Left forelimb (tissue), 1 donor: ENCODE measurements at places on chromosomes 13 and 19.

GRCh38 chr19:51097166-51097738, 11.0 kb downstream of the CTU1 start:
- no peak for DNase-seq

DNA sequence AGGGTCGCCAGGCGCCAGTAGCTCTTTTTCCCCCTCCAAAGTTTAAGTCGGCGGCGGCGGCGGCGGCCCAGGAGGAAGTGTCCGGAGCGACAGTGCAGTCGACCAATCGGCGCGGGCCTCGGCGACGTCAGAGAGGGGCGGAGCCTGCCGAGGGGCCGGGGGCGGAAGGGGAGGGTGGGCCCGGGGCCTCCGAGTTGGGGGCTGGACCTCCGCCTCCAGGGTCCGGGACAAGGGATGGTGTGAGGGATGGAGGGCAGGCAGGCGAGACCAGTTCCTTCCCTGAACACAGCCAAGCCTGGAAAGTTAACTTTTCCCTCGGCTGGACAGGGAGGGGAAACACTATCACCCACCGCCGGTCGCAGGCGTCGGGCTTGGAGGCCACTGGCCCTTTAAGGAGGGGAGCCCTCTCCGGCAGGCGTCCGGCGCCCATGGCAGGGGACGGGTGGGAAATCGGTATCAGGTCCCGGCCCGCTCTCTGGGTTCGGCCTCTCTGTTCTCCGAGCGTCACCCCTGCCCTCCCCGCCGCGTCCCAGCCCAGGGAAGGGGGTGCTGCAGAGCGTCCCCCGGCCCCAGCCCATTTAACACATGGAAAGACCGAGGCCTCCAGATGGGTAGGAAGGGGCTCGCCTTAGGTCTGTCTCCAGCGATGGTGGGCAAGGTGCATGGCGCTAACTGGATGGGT, at the start of gene PRKD2:
Gene PRKD2 (minus strand): TSS at position 81 of the 682 bp plus-strand sequence. CDS start 744 bp downstream, outside the sequence.
- DNase-seq: peak; percentile 97

DNA sequence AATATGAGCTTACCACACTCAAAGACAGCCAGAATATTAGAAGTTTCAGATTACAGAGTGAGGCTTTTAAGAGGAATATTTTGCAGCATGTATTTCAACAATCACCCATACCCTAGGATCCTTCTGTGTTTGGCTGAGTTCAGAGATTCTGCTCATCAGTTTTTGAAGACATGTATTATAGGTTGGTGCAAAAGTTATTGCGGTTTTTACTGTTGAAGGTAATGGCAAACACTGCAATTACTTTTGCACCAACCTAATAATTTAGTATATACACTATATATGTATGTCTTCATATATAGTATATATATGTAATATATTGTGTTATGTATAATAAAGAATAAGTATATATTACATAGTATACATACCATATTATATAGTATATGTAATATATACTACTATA, 435.1 kb downstream of the IRS2 start:
- no peak for DNase-seq

- DNase-seq: no peak
Measured at GRCh38 chr13:93420887-93421286, 194.3 kb downstream of the GPC6 start.

- no peak for DNase-seq
Measured at GRCh38 chr13:109713681-109714080, 72.7 kb downstream of the IRS2 start.

- DNase-seq: no peak
Measured at GRCh38 chr13:98648141-98648540, 71.2 kb upstream of the STK24 start.

GRCh38 chr19:45887200-45887710, 1.3 kb upstream of the IRF2BP1 start:
- no peak for DNase-seq

- DNase-seq: no peak
Measured at GRCh38 chr13:27201661-27202060, 30.1 kb upstream of the USP12 start.

GRCh38 chr19:18366021-18366435, 19.9 kb upstream of the GDF15 start:
- DNase-seq: no peak

DNA sequence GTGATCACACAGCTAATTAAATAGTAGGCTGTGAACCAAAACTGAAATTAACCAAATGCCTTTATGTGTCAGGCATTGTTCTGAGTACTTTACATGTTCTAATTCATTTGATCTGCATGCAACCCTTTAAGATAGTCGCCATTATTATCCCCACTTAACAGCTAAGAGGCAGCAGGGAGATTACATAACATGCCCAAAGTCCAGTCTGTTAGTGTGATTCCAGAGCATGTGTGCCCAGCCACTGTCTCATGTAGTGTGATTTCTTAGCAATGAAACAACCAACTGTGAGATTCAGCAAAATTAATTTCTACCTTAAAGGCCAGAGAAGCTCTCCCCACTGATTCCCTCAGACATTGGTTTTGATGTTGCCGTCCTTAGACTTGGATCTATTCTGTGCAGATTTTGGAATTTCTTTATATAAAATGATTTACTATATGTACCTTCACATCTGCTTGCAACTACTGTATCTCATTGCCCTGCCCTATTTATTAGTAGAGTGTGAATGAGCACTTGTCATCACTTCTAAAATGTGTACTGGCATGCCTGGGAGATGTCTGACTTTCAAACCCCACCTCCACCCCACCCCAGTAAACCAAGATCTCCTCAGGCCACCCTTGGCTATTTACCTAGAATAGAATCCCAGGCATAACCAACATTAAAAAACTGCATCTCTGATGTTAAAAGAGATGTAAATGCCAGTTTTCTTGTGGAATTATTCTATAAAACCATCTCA, 41.2 kb downstream of the POLR1D start:
- no peak for DNase-seq

GRCh38 chr19:42370626-42371175, 19.4 kb downstream of the CNFN start:
- DNase-seq: no peak

DNA sequence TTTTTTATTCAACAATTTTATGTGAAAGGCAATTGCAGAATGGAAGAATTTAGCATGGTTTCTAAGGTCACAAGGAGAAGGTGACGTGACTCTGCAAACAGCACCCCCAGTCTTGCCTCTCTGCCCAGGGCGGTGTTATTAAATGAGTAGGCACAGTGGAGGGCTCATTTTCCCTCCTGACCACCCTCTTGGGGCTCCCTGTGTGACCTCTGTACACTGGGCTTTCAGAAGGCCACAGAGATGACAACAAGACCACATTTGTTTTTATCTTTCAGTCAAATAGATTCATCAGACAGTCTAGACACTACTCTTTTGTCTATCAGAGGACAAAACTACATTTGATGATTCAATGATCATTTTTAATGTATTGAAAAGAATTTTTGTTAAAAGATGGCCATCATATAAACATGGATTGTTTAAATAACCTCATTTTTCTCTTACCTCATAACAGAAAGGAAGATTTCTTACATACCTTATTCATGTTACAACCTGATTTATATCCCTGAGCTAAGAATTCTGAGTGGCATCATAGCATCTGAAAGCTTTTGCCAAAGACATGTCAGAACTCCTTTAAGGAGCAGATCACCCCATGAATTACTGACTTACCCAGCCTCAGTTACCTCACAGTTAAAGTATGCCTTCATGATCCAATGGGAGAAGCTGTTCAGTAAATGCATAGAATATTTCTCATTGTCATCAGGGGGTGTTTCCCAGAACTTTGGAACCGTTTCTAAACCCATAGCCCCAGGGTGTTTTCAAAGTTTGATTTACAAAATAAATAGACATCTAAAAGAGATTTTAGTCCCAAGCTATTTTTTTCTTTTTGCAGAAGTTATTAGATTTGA, 184.0 kb upstream of the RFC3 start:
- DNase-seq: no peak

DNA sequence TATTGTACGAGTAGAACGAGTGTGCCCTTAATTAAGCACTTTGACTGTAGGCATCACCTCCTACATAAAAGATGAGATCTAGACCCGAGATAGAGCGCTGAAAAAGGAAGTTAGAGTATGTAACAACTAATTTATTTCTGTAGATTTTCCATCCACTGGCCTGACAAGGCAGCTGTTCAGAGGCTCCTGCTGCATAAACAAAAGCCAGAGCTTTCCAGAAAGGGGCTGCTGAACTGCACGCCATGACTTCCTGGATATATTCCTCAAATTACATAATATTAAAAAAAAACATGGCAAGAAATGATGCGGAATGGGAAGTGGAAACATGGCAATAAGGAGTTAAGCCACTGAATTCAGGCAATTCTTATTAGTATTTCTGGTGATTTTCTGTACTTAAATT, 89.7 kb downstream of the AKAP11 start:
- DNase-seq: no peak

DNA sequence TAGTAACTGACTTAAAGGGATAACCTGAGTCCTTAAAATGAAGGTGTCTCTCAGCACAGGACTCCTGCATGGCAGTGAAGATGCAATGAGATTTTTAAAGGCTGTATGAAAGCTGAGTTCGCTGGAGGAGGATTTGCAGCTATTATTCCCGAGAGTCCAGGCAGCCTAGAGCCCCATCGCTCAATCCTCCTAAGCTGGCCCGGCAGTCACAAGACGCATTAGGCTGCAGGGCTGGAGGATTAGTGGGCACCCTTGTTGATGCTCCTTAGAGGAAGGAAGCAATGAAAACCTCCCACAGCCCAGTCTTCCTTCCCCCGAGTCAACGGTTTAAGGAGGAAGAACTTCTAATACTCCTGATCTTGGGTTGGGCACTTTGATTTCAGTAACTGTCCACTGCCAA, 239.5 kb downstream of the EFNB2 start:
- DNase-seq: no peak

- DNase-seq: no peak
Measured at GRCh38 chr13:112978561-112979405, 9.8 kb downstream of the MCF2L start.
